NCI-H1436 treated with DMSO at 0.1 percent for 48 hours (cell line): ENCODE measurements at places on chromosomes 4 and X.

- DNase-seq = no peak
Observed at GRCh38 chr4:56995525-56995924, 16.8 kb downstream of the POLR2B start.

GRCh38 chr4:38169524-38169923 is 209.3 kb downstream of the PTTG2 start:
- DNase-seq = no peak

DNA sequence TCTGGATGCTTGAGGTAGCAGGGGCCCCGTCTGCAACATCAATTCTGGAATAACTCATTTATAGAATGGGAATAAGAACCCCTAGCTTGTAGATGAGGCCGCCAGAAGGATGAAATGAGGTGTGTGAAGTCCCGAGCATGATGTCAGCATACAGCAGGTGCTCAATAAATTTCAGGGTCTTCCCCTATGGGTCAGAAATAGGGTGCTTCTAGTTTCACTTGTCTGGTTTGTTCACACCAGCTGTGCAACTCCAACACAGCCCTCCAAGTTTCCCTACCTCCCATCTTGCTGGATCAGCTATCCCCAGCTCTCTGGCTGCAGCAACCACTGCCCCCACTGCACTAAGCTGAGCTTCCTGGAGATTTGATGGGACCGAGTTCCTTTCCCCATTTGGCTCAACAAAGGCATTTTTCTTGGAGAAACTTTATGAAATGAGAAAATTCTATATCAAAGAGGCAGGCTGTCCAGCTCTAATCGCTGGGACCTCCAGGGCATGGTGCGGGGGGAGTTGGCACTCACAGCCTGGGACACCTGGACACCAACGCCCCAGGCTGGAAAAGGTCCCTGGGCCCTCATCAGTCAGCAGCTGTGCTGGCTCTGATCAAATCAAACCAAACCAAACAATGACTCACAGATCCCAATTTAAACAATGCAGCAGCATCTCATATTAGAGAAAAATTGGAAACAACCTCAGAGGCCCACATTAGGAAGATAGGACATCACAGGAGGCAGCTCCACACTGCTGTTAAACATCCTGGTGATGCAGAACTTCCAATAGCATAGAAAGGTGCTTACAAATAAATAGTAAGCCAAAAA is 13.3 kb downstream of the SLC2A9 start:
- no peak for DNase-seq

GRCh38 chr4:184526228-184526627 is 51.9 kb upstream of the IRF2 start:
- no peak for DNase-seq

- peak; percentile 1 for DNase-seq
Observed at GRCh38 chr4:41620594-41621256, 82.8 kb downstream of the LIMCH1 start.

DNA sequence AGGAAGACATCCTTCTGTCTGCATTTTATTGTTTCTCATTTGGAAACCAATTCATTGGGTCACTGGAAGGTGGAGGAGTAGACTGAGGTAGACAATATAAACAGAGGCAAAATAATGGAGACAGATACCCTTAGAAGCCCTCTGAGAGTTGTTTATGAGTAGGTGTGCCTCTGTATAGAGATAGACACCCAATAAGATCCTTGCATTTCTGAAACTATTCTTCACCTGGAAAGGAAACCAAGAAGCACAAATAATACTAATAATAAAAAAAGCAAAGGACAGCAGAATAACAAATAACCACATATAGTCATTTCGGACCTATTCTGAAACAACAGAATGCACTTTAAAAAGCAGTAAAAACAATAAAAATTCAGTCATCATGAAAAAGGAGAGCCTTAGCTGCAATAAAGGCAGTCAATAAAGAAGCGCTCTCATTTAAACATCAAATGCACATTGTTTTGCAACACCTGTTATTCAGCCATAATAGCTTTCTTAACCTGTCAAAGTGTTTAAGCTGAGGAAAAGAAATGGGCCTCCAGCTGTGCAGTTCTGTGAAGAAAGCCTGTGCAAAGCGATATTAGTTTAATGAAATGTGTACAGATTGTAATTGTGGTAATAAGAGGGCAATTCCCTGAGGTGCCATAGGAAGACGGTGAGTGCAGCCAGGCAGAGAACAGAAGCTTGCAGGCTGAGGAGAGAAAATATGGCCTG is 904.2 kb downstream of the STPG2 start:
- DNase-seq = no peak

GRCh38 chr4:10715696-10716095 is 31.1 kb upstream of the CLNK start:
- DNase-seq = no peak

GRCh38 chr4:79048878-79049277 is 109.6 kb upstream of the PAQR3 start:
- no peak for DNase-seq

DNA sequence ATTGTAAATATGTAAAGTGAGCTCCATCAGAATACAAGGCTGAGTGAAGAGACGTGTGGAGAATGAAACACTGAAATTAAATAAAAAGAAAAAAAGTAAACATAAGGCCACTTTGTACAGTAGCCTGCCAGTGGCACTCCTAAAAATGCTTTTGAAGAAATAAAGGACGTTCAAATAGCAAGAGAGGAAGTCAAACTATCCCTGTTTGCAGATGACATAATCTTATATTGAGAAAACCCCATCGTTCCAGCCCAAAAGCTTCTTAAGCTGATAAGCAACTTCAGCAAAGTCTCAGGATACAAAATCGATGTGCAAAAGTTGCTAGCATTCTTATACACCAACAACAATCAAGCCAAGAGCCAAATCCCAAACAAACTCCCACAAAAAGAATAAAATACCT is 24.2 kb downstream of the RASSF6 start:
- no peak for DNase-seq

DNA sequence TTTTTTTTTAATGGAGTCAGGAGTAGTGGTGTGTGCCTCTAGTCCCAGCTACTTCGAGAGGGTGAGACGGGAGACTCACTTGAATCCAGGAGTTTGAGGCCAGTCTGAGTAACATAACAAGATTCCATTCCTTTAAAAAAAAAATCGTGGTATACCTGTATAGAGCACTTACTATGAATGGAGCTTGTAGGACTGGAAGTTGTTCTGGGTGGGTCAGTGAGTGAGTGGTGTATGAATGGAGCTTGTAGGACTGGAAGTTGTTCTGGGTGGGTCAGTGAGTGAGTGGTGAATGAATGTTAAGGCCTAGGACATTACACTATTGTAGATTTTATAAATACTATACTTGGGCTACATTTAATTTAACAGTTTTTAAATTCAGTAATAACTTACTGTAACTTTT is 2.9 kb upstream of the SLC10A7 start:
- no peak for DNase-seq

DNA sequence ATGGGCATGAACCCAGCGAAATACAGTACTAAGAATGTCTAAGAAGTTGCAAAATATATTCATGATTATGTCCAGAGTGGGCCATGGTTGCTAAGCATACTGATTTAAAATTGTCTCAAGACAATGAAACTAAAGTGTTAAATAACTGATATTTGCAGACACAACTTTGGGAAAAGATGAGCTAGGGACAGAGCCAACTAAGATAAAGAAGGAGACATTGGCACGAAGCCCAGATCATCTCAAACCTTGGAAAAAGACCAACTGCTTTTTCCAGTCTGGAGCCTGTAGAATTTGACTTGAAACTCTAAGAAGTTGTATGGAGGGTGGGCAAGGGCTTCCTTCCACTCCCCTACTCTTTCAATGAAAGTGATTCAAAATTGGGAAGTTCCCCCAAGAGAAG is 108.5 kb upstream of the GLRA2 start:
- DNase-seq = no peak

DNA sequence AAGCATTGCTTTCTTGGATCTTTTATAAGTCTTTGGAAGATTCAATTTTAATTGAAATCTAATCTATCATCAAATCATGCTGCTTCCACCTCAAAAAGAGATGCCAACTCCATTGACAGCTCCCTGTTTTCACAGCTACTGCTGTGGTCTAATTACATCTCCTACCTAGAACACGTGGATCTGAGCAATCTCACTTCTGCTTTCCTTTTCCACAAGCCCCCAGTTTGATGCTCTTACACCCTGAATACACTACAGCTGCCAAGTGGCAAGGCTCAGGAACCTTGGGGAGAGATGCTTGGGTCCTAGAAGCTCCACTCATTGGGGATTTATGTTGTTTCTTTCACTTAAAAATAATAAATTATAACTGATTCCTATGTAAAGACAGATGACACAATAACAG is 172.0 kb downstream of the CFAP299 start:
- no peak for DNase-seq

- peak; percentile 72 for DNase-seq
Observed at GRCh38 chr4:41256740-41257256, at the start of gene UCHL1. UCHL1 (plus strand) TSS chr4:41256928; CDS start chr4:41256977, 49 bp downstream.

DNA sequence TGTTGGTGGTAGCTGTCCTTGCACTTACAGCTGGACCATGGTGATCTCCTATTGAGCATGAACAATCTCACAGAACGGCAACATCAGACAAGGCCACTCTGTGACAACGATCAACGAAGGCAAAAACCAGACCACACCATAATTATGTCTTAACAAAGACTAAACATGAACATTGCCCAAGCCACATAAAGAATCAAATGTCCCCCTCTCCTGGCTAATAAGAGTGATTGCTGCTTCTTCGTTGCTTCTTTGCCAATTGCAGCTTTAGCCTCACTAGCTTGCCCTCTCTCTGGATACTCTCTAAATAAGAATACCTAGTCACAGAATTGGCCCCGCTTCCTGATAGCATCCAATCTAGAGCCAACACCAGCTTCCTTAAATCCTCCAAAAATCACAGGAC is 41.5 kb upstream of the PGRMC1 start:
- no peak for DNase-seq

- no peak for DNase-seq
Observed at GRCh38 chr4:145507636-145508035, 26.0 kb downstream of the SMAD1 start.

- DNase-seq = no peak
Observed at GRCh38 chr4:47915378-47915777, 995 bp upstream of the NFXL1 start.

DNA sequence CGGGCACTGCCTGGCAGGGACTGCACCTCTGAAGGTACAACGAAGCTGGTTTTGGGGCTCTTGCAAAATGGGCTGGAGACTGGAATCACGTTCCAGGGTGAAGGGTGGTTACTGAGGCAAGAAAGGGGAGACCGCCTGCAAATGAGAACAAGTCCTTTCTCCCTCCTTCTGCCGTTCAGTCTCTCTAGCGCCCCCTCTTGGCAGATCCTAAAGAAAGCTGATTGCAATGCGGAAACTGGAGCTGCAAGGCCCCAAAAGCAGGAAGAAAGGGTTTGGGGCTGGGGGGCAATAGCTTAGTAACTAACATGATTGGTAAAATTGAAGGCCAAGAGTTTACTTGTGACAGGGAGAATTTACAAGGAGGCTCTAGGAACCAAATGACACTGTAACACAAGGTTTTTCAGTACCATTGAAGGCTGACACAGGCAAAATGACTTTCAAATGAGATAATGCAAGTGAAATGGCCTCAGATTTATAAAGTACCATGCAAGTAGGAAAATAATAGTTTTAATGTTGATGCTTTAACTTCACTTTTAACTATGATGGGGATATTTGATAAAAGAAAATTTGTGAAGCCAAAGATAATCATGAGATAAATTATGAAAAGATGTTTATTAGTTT is 222.7 kb upstream of the HAND2 start:
- no peak for DNase-seq

DNA sequence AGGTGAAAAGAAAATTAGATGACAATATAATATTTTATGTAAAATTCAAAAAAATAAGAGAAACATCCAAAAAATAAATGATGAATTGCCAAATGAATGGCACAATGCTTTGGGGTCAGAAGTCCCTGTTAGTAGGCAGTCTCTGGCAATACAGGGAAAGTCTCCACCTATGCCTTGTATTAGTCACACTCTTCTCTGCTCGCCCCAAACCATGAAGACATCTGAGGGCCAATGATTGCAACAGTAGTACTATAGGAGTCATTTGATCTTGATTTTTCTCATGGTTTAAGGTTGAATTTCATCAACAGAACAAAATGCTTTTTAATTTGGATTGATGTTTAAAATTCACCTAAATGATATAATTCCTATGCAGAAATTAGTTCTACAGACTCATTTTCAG is 3.9 kb upstream of the PRSS12 start:
- DNase-seq = no peak

- DNase-seq = no peak
Observed at GRCh38 chr4:139300431-139301112, 733 bp upstream of the NAA15 start.

DNA sequence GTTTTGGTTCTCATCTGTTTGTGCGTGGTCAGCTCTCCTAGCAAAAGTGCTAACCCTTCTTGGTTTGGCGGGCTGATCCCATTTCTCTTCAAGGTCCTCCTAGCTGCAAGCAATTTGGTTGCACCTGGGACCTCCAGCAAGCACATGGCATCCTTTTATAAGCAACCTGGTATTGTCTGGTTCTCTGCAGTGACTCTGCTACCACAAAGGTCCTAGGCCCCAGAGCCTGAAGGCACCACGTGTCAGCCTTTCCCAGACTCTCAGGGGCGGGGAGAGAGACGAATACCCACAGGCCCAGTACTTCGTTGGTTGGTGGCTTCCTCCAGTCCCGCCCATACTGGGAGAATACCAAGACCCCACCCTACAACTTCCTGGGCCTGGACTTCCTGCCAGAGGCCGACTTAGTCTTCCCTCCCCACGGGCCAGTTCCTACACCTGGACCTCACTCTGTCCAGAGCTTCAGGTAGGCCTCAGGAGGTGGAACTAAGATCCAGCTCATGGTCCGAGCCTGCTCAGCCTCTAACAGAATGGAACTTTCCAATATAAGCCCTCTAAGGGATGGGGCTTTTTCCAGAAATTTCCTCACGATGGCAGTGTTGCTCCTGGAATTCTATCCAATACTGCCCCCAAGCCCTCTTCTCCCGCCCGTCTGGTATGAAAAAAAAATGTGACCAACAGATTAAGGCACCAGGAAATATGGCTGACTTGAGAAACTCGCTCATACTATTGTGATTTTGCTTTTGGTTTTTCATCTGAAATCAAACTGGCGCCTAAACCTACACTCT is 192.5 kb upstream of the STK26 start:
- no peak for DNase-seq

- DNase-seq = no peak
Observed at GRCh38 chr4:187887906-187888305, 107.7 kb upstream of the ZFP42 start.

DNA sequence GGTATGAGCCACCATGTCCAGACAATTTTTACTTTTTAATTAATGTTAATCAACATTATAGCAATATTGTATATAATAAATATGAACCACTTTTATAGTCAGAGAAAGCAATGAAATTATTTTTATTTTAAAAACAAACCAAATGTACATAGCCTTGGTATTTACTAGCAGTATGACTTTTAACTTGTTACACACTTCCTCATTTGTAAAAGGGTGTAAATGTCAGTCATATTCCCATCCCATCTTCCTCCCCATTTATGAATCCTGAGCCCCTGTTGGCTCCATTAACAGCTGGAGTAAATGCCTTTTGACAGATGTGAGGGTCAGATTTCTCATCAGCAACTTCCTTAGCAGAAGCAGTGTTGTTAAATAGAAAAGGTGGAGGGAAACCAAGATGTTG is 179.6 kb upstream of the SPRY1 start:
- no peak for DNase-seq

- DNase-seq = no peak
Observed at GRCh38 chr4:181933471-181933870, 309.7 kb upstream of the TENM3 start.
